Left lung (tissue), 14 donors: ENCODE measurements at places on chromosomes 5 and 9. TPM values are rescaled to one million over a fixed set of nuclear protein-coding genes. Genes with fewer than 3 reads are reported as not detected.

Gene PCDHAC1
- polyA plus RNA-seq = 0.28 TPM

DNA sequence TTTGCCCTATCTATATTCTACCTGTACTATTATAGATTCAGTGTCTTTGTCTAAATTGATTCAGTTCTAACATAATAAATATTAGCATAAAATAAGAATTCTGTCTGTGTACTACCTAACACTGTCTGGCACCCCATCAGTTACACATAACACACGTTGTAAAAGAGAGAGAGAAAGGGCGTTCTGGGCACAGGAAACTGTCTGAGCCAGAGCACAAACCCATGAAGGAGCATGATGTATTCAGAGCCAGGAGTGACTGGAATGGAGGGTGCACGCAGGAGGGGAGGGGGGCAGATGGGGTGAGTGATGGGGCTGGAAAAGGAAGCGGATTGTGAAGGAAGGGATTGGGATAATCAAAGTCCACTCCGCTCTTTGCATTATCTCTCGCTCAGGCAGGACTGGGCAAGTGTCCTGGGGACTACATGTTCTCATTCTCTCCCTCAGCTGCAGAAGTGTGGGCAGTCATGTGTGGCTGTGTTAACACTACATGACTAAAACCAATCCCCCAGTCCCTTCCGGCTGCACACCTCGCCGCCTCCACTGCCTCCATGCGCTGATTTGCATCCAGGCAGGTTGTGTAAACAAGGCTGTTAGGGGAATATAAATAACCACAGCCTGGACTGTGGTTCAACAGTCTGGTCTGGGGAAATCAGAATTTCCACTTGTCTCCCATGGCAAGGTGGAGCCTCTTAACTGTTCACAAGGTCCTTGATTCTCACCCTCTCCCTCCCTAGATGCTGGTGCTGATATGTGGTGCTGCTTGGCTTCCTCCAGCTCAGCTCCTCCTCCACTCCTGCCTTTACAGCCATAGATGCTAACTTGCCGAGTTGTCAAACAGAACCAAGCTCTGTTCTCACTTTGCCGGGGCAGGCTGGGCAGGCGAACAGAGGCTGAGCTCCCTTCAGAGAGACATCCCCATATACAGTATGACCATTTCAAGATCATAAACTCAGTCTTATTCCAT is 367.5 kb upstream of the BRINP1 start:
- DNase-seq = no peak

Gene PKD2L2
- polyA plus RNA-seq = 0.35 TPM

DNA sequence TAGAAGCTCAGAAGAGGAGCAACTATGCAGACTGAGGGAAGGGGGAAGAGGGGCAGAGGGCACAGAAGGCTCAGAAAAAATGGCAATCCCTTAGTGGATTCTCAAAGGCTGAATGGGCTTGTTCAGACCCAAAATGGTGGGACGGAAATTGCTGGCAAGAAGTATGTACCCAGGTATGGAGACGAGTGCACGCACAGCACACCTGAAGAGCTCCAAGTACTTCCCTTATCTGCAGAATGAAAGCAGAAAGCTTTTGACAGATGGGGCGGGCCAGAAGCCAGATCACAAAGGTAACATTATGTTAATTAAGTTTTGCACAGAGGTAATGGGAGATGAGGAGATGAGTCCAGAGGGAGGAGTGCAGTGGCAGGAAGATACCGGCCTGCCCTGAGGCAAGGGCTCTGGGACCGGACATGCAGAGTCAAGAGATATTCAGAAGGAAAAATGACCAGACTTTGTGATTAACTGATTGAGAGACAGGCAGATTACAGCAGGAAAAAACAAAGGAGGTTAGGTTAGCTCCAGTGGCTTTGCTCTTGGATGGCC is 138.1 kb upstream of the PIK3R1 start:
- DNase-seq = no peak

DNA sequence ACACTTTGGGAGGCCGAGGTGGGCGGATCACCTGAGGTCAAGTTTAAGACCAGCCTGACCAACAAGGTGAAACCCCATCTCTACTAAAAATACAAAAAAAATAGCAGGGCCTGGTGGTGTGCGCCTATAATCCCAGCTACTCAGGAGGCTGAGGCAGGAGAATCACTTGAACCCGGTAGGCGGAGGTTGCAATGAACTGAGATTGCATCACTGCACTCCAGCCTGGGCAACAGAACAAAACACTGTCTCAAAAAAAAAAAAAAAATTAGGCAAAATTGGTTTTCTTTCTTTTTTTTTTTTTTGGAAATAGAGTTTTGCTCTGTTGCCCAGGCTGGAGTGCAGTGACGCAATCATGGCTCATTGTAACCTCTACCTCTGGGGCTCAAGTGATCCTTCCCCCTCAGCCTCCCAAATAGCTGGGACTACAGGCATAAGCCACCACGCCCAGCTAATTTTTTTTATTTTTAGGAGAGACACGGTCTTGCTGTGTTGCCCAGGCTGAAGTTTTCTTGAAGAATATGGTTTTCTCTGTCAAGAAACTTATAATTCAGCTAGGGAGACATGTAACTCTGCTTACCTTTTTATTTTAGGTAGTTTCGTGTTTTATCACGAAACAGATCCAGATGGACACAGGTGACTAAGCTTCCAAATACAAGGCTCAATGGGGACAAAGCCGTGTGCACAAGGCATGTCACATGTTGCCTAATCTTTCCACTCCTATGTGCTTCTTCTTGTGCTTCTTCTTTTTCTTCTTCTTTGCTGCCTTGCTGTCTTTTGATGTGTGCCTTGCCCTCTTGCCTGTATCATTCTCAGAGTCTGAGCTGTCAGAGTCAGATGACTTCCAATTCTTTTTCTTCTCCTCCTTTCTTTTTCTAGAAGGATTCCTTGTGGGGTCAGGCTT is 14.3 kb downstream of the TTC1 start:
- no peak for DNase-seq

GRCh38 chr5:91219803-91220371 is 163.2 kb downstream of the ARRDC3 start:
- no peak for DNase-seq

DNA sequence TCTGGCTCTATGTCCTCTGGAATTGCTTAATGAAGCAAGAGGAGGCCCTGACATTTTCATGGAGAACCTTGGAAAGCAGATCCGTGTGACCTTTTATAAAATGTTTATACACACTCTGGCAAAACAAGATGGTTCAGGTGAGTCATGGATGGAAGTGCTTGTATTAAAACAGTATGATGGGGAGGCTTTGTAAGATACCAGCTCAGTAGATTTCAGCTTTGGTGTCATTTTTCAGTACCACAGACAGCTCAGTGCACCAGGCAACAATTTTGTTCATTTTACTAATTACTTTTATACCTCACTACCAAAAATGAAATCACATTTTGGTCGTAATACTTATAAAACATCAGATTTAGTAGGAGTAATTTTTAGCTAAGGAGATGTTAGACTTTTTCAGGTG is 5.2 kb downstream of the KCNN2 start:
- DNase-seq = no peak

- no peak for DNase-seq
Observed at GRCh38 chr9:96626912-96627311, 7.3 kb upstream of the CDC14B start.

Gene C9orf57
- polyA plus RNA-seq = not detected

Gene IFNK
- 0.14 TPM for polyA plus RNA-seq

- DNase-seq = no peak
Observed at GRCh38 chr9:79952401-79952800, 380.6 kb downstream of the TLE4 start.

Gene C1QTNF3
- polyA plus RNA-seq = 26.3 TPM

GRCh38 chr5:113598926-113599325 is 85.4 kb downstream of the YTHDC2 start:
- no peak for DNase-seq

- DNase-seq = no peak
Observed at GRCh38 chr5:10149911-10150310, 99.8 kb downstream of the ATPSCKMT start.
